ENCODE measurements at places on chromosomes 4 and X. TPM values are rescaled to one million over a fixed set of nuclear protein-coding genes. Genes with fewer than 3 reads are reported as not detected.

DNA sequence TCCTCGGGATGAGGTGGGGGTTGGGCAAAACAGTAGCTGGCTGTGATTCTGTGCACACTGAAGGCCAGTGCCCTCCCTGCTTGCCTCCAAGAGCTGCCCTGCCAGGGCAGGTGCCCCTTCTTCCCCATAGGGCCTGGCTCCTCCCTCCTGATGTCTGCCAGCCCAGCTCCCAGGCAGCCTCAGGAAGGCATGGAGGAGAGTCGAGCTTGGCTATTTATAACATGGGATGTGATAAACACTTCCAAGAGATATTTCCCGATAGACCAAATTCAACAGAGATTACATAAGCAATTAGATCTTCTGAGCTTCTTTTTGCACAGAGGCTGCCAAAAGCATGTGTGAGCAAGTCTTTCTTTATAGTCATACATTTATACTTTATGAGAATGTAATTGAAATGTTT is 45.3 kb upstream of the PJA1 start:
- DNase-seq = no peak

GRCh38 chrX:155715141-155715540 is 102.4 kb upstream of the TMLHE start:
- no peak for DNase-seq

MFAP3L gene
- total RNA-seq = 1.5 TPM

- no peak for DNase-seq
Measured at GRCh38 chr4:23873717-23874535, 15.9 kb downstream of the PPARGC1A start.

KLB gene
- total RNA-seq = not detected

ATP2B3 gene
- total RNA-seq = not detected

DNA sequence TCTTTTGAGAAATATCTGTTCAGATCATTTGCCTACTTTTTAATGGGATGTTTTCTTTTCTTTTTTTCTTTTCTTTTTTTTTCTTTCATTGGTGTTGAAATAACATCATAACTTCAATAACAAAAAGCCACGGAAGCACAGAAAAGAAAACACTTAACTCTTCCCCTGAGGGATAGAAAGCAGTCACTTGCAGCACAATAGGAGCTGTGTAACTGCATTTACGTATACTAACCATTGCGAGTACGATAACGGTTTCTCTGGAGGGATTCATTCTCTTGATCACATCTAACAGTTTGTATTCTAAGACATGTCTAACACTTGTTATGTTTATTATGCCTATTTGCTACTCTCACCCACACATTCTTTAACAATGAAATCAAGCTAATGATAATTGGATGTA is 27.3 kb downstream of the C4orf46 start:
- DNase-seq = no peak

Data from Daoy (cell line).